NCI-H1694 (cell line): ENCODE measurements at places on chromosomes 1 and 21.
A peak's percentile ranks its signal among the peaks of the same experiment; 100 is the strongest.

- no peak for DNase-seq
Measured at GRCh38 chr21:18716578-18717138, 313.1 kb upstream of the TMPRSS15 start.

DNA sequence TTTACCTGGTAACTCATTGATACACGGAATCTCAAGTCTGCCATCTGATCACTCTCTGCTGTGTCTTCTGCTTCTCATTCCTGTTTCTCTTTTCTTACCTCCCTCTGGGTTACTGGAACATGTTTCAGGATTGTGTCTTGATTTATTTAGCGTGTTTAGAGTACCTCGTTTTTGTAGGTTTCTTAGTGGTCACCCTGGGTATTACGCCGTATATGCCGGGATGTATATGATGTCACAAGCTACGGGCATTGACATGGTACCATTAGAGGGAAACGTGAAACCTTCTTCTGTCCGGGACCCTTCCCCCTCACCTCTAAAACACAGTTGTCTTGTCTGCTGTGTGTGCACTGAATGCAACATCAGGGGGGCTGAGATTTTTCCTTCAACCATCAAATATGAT lies 2.8 kb downstream of the ACTRT2 start:
- DNase-seq: no peak

DNA sequence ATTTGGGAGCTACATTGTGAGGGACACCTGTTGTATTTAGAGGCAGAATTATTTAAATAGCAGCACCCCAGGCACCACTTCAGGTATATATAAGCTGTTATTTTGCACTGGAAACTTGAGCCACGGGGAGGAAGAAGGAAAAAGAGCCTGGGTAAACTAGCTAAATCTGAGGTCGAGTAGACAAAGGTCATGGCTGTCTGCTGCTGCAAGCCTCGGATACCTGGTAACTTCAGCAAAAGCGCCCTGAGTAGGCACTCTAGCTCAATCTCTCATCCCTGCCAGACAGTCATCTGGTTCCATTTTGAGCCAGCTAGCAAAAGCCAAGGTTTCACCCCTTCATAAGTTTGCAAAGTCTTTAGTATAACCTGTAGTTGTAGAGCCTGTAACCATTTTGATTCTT lies 101.9 kb upstream of the ZNF644 start:
- DNase-seq: no peak

DNA sequence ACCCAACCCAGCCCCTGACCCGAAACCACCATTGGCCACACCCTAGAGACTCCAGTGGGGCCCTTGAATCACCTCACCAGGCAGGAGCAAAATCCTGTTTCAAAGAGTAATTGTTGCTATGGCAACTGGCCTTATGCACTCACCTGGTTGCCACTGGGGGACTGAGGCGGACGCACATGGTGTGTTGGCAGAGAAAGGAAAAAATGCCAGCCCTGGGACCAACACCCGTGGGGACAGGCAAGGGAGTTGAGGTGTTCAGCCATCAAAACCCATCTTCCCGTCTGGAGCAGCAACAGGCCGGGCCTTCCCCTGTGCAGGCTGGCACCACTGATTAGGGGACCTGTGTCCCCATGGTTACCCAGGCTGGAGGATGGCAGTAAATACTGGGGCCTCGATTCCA lies 395.8 kb upstream of the VAMP3 start:
- DNase-seq: no peak

- no peak for DNase-seq
Measured at GRCh38 chr1:245871915-245872314, 635.2 kb downstream of the SMYD3 start.

DNA sequence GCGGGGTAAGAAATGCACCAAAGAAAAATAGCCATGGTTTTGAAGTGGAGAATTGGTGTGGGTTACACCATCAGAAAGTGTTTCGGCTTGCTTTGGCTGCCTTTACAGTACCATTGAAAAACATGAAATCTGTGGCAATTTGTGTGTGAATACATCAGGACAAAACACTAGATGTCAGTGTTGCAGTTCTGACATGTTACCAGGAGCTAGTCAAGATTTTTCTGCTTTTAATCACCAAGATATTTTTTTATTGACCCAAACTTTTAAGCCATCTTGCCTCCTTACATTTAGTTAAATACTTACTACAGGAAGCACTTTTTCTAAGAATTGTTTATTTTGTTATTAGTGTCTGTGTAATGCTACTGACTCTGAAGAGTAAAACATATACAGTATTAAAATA lies 14.3 kb downstream of the RRP15 start:
- peak; percentile 45 for DNase-seq

DNA sequence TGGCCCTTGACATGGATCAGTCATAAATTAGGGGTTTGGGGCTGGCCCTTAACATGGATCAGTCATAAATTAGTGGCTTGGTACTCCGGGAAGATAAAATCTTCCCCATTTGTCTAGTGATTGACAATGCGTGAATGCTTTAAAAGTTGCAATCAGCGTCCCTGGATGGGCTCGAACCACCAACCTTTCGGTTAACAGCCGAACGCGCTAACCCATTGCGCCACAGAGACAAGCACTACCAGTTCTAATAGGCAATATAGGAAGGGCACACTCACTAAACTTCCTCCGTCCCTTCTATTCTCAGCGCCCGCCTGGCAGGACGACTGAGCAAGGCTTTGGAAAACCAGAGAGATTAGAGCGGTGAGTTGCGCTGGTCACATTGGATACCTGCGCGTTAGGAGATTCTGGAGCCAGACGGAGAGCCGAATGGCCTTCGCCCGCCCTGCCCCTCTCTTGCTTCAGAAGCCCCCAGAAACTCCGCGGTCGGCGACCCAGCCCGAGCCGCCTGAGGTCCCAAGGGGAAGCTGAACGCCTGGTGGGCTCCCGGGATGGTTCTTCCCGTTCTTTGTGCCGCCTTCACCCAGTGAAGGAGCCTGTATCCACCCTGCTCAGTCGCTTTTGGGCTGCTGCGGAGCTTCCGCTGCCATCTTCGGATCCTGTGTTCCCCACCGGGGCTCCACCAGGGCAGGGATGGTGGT lies 235.9 kb downstream of the FAM72C start:
- DNase-seq: peak; percentile 49
